Activated T-cell treated with anti-CD3 and anti-CD28 coated beads for 48 hours (primary cell): ENCODE measurements at places on chromosomes 13 and 19.
A peak's percentile ranks its signal among the peaks of the same experiment; 100 is the strongest.

- no peak for DNase-seq
Observed at GRCh38 chr19:49860336-49861102, 6.9 kb downstream of the PNKP start.

DNA sequence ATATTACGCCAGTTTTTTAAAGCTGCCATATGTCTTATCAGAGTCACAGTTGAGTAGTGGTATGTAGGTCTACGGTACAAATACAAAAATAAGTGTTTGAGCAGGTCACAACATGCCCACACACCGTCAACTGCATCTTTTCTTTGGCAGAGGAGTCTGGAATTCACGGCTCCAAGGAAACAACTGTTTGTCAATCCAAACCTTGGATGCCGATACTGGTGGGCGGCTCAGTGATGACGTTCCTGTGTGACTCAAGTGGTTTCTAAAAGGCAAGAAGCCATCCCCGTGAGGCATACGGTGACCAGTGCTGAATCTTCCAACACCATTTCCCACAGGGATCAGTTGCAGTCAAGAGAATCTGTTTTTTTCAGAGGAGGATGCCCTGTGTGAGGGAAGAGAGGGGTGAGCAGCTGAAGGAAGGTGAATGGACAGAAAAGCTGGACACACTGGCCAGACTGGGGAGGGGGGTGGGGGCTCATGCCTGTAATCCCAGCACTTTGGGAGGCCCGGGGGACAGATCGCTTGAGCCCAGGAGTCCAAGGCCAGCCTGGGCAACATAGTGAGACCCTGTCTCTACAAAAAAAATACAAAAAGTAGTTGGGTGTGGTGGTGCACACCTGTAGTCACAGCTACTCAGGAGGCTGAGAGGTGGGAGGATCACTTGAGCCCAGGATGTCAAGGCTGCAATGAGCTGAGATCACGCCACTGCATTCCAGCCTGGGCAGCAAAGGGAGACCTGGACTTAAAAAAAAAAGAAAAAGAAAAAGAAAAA lies 22.8 kb upstream of the CEBPG start:
- DNase-seq: no peak

GRCh38 chr13:75308222-75308621 lies 173.7 kb downstream of the TBC1D4 start:
- peak; percentile 33 for DNase-seq

DNA sequence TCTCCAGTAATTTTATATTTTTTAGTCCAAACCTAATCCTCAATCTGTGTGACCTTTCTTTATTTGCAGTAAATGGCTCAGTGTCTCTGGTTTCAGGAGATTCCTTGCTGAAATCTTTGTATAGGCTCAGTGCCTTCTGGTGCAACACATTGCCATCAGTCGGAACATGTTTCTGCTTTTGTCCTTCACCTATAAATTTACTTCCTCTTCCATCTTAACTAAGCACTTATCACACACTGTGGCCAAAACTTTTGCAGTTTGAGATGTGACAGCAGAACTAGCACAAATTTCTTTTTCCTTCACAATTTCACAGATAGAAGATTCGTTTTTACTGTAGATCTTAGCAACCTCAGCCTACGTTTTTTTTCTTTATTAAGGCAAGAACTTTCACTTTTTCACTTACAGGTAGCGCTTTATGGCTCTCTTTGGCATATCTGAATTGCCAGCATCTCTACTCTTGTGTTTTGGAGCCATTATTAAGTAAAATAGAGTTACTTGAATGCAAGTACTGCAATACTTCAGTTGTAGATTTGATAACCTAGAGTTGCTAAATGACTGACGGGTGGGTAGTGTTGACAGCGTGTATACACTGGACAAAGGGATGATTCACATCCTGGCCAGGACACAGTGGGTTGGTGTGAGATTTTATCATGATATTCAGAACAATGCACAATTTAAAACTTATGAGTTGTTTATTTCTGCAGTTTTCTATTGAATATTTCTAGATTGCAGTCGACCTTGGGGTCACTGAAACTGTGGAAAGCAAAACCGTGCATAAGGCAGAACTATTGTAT lies 44.3 kb downstream of the NDFIP2 start:
- DNase-seq: no peak

DNA sequence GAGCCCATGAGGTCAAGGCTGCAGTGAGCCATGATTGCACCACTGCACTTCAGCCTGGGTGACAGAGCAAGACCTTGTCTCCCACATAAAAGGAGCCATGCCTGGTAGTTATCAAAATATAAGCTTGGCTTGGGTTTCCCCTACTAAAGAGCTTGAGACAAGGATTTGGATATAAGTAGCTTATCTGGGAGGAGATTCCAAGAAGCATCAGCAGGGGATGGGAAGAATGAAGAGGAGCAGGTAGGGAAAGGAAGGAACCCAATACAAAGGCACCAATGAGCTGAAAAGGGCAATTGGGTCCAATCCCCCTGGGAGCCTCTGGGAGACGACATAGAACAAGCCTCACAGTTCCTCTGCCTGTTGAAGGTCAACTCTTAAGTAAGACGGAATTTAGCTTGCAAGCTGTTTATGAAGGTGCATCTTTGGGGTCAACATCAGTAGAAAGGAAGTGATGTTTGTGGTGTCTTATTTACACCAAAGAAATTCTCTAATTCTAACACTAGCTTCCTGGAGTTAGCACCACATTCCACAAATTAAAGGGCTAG lies 7.4 kb upstream of the CLEC4G start:
- DNase-seq: no peak

- DNase-seq: no peak
Observed at GRCh38 chr13:21434588-21434987, 24.5 kb downstream of the ZDHHC20 start.

DNA sequence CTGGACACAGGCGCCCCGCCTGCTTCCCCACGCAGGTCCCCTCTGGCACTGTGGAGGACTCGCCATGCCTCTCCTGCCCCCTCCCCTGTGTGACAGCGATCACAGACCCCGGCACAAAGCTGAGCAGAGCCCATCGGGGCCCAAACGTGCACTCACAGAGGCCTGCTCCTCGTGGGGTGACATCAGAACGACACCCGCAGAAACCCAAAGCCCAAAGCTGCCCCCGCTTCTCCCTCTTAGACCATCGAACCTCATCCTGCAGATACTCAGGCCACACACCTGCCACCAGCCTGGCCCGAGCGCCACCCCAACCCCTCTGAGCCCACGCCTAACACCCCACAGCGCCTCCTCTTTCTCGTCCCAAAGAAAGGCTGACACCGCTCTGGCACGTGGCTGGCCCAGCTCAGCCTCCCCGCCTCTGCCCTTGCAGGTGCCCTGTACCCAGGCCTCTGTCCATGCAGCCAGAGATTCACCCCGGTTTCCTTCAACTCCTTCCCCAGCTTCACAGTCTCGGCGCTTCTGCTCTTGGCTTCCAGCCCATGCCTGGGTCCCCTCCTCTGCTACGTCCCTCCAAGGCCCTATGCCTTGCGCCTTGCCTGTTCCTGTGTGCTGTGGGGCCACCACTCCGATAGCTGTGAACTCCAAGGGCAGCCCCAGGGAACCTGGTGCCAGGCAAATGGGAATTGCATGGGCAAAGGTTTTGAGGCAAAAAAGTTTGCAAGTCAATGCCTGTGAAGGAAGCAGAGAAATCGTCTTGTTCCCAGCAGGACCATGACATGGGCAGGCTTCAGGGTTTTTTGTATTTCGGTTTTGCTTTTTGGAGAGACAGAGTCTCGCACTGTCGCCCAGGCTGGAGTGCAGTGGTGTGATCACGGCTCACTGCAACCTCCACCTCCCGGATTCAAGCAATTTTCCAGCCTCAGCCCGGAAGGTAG lies 831 bp upstream of the CBARP start:
- DNase-seq: no peak

GRCh38 chr19:10424011-10424637 lies 3.8 kb downstream of the PDE4A start:
- DNase-seq: peak; percentile 63

DNA sequence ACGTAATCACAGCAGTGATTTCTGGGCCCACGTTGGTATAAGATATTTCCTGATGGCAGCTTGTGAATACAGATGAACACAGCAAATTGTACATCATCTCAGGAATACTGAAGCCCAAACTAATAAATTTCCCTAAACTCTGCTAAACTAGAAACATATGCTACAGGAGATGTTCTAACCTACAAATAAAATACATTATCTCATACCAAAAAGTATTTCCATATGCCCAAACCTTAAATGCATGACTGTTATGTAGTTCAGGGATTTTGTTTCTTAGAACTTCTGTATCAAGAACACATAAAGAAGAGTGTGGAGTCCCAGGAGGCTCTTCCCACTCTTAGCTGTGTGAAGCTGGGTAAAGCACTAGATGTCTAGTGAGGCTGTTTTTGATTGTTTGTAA lies 138.4 kb downstream of the RFC3 start:
- no peak for DNase-seq

GRCh38 chr19:51607920-51608562 lies 22.2 kb downstream of the SIGLEC5 start:
- peak; percentile 58 for DNase-seq

GRCh38 chr13:60501236-60501635 lies 104.2 kb downstream of the TDRD3 start:
- DNase-seq: no peak

DNA sequence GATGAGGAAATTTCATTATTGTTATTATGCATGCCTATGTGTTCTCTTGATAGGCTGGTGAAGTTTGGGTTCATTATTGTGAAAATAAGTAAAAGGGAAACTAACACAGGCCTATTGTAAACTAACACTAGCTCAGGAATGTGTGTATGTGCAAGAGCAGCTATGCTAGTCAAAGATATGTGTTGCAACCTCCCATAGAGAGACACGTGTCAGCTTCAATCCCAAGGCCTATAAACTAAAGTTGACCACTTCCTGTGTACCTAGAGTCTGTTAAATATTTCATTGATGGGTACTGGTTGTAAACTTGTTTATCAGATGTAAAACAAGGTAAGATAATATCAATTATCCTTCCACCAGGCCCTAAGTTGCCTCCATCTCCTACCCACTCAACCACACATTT lies 44.7 kb upstream of the ZNF30 start:
- DNase-seq: no peak
